Activated effector memory CD4-positive, alpha-beta T cell treated with anti-CD3 and anti-CD28 coated beads, Interleukin-2, amount 50 U/mL, for 16 hours (primary cell): ENCODE measurements at places on chromosomes 16 and 17.
A peak's percentile ranks its signal among the peaks of the same experiment; 100 is the strongest.

DNA sequence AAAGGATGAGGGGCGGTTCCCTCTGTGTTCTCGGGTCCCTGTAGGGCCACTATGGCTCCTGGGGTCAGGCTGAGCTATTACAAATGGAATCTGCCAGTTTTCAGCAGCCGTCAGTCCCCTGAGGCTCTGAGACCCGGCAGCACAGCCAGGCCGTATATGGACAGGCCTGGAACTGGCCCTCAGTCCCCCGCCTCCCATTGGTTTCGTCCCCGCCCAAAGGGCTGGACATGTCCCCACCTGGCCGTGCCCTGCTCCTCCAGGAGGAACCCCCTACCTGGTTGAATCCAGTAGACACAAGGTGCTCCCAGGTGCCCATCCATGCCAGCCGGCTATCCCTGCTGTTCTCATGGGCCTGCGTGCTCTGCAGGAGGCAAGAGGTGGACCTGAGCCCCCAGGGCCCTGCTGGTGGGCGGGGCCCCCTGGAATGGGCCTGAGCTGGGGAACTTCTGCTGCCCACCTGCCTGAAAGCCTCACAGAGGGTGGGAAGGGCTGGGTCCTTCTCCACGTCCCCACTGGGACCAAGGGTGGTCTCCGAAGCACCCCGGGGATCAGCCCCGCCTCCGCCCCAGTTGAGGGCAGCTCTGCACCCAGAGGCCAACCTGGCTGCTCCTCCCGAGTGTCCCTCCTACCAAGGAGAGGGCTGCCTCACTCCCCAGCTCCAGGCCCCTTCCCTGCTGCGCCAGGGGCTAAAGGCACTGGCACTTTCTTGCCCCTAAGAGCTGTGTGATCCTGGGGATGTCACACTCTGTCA lies 16.8 kb downstream of the VASN start:
- no peak for DNase-seq

- no peak for DNase-seq
Measured at GRCh38 chr16:71376465-71377157, 18.1 kb downstream of the CALB2 start.

GRCh38 chr17:32010114-32010513 lies 2.9 kb downstream of the LRRC37B start:
- DNase-seq, result no peak

DNA sequence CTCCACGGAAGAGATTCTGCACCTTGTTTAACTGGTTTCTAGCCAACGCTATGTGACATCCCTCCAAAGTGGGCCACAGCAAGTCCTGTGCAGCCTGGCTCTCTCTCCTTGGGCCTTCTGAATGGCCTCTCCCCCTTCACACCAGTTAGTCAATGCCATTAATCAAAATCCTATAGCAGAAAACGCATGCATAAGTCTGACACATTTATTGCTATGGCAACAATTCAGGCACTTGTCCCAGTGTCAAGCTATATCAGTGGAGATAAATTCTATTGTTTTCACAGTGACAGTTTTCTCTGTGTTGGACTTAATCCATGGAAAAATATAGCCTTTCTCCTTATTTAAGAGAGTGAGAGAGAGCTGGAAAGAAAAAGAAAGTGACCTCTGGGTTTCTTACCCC lies 87.2 kb upstream of the TOX3 start:
- no peak for DNase-seq

DNA sequence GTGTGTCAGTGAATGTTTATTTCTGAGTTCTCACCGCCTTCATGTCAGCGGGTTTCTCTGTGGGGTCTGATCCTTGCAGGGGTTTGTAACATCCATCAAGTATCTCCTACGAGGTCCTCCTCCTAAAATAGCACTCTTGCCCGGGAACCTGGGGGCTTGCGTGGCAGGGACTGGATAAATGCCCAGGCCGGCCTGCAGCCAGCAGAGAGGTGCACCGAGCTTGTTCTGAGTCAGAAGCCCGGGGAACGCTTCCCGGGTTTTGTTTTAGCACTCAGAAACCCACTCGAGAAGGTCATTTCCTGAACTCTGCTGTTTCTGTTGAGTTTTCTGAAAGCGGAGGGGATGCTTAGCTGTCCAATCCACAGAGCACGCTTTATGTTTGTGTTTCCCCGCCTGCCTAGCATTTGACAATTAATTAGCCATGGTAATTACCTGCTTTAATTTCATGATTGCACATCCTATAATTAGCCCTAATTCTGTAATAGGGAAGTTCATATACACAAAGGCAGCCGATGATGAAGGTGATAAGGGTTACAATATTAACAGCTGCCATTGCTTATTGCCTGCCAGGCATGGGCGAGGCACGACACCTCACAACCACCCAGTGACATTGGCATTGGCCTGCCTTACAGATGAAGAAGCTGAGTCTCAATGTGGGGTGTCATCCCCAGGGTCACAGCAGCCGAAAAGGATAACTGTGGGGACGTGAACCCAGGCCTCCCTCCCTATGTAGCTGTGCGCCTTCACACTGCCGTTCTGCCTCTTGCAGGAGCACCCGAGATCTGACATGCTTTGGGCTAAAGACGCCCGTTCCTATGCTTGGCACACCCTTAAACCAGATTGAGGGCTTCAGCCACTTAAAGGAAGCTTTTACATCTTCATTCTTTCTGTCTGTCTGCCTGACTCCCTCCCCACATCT lies 333.1 kb downstream of the CPPED1 start:
- DNase-seq, result no peak

DNA sequence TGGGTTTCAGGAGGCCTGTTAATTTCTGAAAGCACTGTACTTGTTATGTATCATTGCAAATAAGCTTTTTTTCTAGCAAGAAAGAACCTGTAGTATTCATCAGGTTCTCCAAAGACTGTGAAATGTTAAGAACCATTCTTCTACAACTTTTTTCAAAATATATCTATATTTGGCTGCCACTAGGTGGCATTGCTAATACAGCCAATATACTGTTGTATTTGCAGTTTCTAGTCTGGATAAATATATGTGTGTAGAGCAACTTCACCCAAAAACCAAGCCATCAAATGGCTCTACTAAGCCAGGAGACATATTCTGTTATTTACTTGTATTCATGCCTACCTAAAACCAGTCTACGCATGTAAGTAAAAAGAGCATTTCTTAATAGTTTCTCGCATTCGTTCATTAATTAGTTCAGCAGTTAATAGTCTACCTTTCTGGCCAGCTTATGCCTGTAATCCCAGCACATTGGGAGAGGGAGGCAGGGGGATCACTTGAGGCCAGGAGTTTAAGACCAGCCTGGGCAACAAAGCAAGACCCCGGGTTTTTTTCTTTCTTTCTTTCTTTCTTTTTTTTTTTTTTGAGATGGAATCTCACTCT lies 39.5 kb downstream of the VMP1 start:
- no peak for DNase-seq

DNA sequence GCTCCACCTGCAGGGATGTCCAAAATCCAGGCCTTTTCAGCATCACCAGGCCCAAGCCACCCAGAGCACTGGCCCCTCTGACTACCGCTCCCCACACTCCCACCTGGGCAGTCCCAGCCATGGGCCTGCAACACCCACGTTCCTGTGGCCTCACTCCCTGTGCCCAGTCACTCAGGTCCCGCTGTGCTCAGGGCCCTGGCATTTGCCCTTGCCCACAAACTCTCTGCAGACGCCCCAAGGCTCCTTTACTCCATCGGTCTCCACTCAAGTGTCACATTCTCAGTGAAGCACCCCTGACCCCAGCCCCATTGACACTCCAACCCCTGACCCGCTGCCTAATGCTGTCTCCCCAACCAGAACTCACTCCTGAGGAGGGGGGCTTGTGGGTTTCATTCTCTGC lies 23.6 kb downstream of the MPG start:
- no peak for DNase-seq

DNA sequence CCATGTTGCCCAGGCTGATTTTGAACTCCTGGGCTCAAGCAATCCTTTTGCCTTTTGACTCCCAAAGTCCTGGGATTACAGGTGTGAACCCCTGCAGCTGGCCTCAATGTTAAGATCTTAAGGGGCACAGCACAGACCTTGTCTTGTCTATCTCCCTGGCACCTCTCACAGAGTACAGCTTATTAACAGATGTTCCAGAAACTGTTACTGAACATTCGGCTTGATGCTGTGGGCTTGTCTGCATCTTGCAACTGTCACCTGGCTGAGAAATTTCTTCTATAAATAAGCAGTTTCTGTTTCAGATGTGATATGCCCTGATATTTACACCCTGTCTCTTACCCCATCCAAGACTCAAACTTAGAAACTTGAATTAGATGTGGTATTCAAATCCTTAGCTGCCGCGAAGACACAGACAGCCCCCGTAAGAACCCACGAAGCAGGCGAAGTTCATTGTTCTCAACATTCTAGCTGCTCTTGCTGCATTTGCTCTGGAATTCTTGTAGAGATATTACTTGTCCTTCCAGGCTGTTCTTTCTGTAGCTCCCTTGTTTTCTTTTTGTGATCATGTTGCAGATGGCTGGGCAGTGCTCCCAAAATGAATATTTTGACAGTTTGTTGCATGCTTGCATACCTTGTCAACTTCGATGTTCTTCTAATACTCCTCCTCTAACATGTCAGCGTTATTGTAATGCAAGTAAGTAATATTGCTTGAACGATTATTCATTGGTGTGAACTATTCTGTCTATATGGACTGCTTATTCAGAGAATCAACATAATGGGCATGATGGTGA lies at the start of gene TNFRSF17:
TSS of gene TNFRSF17 (plus strand) at position 450 of the 791 bp plus-strand sequence. CDS start at position 565, 115 bp downstream.
- DNase-seq, result no peak

- DNase-seq, result no peak
Measured at GRCh38 chr17:77419547-77420094, 278.9 kb downstream of the SEC14L1 start.

- no peak for DNase-seq
Measured at GRCh38 chr16:12002447-12003006, 26.0 kb downstream of the SNX29 start.

DNA sequence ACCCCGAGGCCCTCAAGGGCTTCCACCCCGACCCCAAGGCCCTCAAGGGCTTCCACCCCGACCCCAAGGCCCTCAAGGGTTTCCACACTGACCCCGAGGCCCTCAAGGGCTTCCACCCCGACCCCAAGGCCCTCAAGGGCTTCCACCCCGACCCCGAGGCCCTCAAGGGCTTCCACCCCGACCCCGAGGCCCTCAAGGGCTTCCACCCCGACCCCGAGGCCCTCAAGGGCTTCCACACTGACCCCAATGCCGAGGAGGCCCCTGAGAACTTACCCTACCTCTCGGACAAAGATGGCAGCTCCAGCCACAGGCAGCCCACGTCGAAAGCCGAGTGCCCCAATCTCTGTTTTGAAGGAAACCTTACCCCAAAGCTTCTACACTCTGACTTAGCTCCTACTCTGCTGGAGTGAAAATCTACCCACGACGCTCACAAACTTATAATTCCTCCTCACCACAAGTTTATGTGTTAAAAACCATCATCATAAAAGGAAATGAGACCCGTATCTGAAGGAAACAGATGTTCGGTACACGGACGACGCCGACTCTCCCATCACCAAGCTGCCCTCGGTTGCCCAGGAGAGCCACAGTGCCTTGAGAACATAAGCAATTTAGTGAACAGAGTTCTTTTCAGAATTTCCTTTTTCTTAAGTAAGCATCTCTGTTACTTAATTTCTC lies 61.2 kb upstream of the RPH3AL start:
- peak; percentile 69 for DNase-seq

GRCh38 chr17:13437966-13438779 lies 163.6 kb downstream of the HS3ST3A1 start:
- no peak for DNase-seq

- DNase-seq, result peak; percentile 90
Measured at GRCh38 chr17:82126556-82127314, 28.7 kb upstream of the FASN start.

DNA sequence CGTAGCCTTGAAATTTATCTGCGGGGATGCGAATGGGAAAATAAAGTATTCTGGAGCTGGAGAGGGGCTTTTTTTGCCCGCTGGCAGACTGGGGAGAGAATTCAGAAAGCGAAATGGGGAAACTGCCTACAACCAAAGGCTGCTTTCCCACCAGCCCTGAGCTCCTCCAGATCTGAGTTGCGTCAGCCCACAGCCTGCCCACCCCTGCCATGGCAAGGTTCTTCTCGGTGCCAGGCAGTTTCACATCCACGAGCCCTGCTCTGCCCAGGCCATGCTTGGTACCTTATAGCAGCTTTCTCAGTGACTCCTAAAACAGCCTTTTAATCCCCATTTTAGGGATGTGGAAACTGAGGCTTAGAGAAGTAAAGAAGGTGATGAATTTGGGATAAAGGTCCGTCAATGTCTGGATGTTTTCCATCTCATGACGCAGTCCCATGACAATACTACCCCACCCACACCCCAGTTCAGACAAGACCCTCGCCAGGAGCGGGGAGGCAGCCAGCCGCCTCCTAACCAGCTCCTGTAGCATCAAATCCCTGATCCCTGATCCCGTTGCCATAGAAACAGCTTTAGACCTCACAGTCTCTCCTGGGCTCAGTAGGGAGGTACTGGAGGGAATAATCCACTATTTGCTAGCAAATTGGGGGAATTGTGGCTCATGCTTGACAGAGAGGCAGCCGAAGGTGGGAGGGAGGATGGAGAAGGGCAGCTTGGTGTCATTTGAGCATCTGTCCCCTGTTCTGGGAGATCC lies 113.5 kb downstream of the MGAT5B start:
- no peak for DNase-seq

- DNase-seq, result no peak
Measured at GRCh38 chr17:16003841-16004240, 4.2 kb downstream of the TTC19 start.

GRCh38 chr17:20315821-20316220 lies 151.5 kb downstream of the LGALS9B start:
- DNase-seq, result no peak

GRCh38 chr16:12152740-12153139 lies 176.2 kb downstream of the SNX29 start:
- no peak for DNase-seq

DNA sequence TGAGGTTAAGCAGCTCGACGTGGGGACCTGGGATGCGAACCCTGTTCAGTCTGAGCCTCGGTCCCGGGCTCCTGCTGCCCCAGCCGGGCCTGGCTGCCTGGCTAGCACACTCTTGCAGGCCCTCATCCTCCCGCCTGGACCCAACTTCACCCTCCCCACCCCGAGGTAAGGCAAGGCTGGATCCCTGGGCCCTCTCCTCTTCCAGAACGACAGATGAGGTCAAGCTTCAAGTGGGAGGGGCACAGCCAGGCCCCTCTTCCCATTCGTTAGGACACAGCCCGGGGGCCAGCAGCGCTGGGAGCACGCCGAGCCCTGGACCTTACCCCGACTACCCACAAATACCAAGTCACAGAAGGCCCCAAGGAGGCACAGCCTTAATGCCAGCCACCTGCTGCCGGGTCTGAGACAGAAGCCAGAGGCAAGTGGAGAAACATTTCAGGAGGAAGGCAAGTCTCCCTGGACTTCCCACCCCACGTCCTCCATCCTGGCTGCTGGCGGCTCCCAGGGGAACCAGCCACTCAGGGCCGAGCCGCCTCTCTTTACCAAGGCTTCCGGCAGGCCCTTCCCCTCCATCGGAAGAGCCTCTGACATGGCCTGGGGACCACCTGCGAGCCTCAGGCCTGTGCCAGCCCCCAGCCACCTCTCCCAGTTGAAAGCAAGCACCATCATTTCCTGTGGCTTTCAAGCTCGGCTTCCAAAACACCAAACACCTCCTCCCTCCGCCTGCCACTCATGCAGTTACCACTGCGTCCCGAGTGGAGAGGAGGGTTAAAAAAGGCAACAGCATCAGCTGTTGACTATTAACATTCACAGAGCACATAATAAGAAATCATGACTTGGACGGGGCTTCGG lies 59.9 kb downstream of the RPH3AL start:
- DNase-seq, result peak; percentile 16
